ENCODE measurements at places on chromosomes 5 and 9.

- no peak for DNase-seq
Observed at GRCh38 chr5:137024044-137024443, 475.1 kb downstream of the SPOCK1 start.

DNA sequence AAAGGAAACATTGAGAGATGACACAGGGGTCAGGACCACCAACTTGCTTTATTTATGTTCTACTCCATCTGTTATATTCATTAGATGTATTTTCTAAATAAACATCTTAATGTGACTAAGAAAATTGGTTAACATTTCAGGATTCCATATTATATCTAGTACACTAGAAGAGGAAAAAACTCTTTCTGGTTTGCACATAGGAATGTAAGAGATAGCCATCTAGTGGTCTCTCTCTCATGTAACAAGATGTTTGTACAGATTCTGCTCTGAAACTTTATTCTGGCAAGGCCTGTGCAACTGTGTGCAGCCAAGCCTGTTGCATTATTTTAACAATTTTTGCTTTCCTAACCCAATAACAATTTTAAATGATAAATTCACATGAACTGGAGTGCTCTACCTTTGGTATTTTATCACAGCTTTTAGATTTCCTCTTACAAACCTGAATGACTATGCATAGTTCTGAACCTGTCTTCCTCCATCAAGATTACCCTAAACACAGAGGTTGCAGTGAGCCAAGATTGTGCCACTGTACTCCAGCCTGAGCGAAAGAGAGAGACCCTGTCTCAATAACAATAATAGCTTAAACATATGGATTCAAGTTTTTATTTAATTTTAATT, 148.2 kb downstream of the GIN1 start:
- DNase-seq: no peak

DNA sequence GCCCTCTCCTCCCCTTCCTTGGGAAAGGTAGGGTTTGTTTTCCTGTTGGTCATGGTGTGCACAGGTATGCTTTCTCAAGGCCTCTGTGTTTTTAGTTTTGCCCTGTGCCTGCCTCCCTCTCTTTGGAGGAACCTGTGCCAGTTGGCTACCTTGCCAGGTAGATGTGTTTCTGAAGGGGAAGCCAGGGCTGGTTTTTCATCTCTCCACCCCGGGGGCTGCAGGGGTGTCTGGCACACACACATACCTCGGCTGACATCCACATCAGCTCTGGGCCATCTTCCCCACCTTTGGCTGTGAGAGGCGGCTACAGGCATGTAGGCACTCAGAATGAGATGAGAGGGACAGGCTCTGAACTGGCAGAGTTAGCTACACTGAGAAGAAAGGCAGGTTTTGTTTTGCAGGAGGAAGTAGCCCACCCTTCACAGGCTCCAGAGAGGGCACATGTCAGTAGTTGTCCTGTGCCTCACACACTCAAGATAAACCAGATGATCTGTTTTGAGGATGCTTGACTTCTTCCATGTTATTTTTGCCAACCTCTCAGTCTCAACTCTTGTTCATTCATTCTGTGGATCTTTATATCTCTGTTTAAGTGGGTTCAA, 9.7 kb downstream of the RGMB start:
- DNase-seq: no peak

DNA sequence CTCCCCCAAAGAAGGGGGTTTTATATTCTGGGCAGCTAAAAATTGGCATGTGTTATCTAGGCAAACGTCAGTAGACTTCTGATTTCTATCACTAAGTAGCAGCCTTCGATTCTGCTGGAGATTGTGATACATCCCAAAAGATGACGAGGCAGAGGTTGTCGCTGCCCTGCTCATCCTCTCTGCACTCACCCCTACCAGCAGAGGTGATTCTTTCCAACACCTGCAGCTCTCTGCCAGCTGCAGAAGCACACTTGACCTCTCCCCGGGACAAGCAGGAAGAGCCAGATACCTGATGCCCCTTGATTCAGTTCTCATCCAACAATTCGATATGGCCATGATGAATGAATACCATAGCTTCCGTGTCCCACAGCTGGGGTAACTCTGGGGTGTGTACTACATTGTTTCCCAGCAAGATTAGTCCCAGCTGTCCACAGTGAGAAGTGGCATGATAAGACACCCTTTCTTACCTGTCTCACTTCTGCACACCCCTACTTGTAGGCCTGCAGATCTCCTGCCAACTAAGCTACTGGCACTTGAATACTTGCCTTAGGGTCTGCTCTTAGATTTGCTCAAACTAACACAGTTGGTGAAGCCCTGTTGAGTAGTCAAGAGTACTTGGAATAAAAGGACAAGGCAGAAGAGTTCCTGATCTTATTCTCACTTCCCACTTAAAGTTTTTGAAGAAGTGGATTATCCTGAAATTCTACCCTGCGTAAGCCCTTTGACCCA, 37.6 kb upstream of the SMAD5 start:
- no peak for DNase-seq

GRCh38 chr9:2700909-2701550, 16.3 kb upstream of the KCNV2 start:
- DNase-seq: no peak

- no peak for DNase-seq
Observed at GRCh38 chr9:115106642-115107041, 11.3 kb downstream of the TNC start.

DNA sequence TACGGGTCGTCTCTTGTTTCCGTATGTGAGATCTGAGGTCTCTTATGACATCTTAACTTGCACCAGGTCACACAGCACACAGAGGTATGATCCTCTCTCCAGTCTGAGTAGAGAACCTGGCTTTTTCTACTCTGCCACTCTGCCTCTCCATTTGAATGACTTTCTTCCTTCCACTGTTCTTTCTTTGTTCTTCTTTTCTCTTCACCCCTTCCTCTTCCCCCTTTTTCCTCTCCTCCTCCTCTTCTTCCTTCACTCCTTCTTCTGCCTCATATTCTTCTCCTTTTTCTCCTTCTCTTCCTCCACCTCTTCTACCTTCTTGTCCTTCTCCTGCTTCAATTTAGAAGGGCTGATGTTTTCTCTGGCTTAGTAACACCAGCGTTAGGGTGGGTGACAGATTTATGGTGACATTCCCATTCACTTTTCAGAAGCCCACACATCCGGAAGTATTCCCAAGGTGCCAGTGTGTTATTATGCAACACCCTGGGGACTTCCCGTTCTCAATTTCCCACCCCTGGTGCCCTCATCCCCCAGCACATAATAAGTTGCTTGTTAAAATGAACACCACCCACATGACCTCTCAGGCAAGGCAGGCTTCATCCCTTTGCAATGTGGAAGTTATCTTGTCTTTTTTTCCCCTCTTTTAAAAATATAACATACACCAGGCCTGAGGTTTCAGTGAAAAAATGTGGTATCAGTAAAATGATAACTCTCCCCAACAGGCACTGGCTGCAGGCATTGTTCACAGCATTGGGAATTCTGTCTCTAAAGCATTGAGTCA, 122.0 kb downstream of the PAPPA start:
- DNase-seq: no peak

GRCh38 chr5:124021066-124021641, 509.2 kb downstream of the CSNK1G3 start:
- DNase-seq: no peak

All from stimulated activated CD4-positive, alpha-beta T cell treated with anti-CD3 and anti-CD28 coated beads, Interleukin-12 subunit alpha, Interleukin-12 subunit beta, amount 100 ng/mL, for 48 hours (primary cell).